ENCODE measurements at places on chromosomes 7 and 10.
A peak's percentile ranks its signal among the peaks of the same experiment; 100 is the strongest.

DNA sequence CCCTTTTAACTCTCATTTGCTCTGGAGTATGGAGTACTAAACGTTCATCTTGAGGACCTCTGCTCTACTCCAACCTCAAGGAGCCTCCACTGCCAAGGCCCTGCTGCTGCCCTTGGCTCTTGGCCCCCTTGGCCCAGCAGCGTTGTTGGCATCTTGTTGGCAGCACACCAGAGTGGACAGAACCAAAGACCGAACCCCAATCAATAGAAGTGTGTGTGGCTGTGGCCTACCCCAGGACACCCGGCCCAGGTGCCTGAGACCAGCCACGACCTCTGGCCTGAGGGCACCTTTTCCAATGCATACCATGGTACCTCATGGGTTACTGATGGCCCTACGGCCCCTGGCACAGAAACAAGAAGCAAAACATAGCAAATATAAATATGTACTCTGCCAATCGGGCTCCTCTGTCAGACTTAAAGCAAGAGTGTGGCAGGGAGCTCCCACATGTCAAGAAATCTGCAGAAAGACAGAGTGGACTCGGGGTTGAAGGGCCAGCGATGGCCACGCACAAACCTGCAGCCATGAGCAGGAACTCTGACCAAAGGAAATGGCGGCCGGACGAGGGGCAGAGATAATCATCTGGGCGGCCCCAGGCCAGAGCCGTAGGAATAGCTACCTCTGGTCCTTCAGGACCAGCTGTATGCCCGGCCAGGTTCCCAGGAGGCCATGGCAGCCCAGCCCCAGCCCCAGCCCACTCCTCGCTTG is 2.9 kb downstream of the NPC1L1 start:
- DNase-seq, result no peak

- DNase-seq, result no peak
These were observed 38.8 kb downstream of the CDHR3 start for GRCh38 chr7:106001886-106002285.

DNA sequence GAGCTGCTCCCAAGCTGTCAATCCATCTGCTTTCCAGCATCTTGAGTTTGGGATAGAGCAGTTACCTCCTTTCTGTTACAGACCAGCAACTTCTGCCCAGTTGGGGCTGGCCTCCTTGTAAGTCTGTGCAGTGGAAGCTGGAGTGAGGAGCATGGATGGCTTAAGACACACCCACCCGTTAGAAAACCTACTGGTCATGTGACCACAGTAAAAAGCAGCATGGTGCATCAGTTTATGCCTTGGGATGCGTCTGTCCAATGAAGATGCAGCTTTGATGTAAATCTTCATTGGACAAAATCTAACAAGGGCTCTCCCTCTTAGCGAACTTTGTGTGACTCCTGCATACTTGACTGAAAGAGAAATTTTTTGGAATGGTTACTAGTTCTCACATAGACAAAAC is 453.5 kb downstream of the TYW1 start:
- DNase-seq, result no peak

- no peak for DNase-seq
These were observed 16.7 kb upstream of the ABCC2 start for GRCh38 chr10:99765672-99766301.

- DNase-seq, result peak; percentile 5
These were observed 108.5 kb downstream of the HBP1 start for GRCh38 chr7:107277331-107277730.

GRCh38 chr10:111148440-111148839 is 71.6 kb downstream of the ADRA2A start:
- DNase-seq, result no peak

DNA sequence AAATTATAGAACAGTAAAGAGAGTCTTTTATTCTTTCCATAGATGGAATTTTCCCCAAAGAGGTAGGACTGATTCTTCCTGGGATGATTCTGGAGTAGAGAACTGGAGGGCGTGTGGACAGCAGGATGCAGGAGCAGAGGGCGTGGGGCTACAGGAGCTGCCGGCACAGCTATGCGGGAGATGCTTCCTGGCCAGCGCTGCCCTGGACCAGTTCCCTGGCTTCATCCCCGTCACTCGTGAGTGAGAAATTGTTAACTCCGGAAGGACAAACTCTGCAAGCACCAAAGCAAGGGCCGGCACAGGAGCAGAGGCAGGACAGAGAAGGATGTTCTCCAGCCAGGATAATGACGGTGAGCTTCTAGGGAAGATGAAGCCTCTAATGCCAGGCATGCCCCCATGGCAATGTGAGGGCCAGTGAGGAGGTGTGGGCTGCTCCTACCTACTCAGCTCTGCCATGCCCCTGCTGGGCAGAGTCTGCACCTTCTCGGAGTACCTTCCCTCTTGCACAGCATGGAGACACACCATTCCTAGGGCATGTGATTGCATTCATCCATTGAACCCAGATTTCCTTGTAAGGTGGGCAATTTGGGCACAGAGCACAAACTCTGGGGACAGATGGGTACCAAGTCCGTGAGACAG is 760.9 kb upstream of the IGFBP3 start:
- DNase-seq, result peak; percentile 19

DNA sequence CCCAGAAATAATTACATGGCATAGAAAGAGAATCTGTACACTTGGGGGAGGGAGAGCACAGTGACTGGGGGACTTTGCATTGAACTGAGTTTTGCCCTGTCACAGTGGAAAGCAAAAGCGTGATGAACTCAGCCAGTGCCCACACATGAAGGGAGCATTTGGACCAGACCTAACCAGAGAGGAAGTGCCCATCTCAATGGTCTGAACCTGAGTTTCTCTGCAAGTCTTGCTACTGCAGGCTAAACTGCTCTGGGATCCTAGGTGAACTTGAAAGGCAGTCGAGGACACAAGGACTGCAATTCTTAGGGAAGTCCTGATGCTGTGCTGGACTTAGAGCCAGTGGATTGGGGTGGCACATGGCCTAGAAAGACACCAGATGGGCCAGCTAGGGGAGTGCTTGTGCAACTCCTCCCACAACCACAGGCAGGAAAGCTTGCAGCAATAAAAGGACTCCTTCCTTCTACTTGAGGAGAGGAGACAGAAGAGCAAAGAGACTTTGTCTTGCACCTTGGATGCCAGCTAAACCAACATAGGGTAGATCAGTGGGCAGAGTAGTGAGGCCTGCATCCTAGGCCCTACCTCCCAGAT is 259.0 kb downstream of the GRM8 start:
- DNase-seq, result no peak

DNA sequence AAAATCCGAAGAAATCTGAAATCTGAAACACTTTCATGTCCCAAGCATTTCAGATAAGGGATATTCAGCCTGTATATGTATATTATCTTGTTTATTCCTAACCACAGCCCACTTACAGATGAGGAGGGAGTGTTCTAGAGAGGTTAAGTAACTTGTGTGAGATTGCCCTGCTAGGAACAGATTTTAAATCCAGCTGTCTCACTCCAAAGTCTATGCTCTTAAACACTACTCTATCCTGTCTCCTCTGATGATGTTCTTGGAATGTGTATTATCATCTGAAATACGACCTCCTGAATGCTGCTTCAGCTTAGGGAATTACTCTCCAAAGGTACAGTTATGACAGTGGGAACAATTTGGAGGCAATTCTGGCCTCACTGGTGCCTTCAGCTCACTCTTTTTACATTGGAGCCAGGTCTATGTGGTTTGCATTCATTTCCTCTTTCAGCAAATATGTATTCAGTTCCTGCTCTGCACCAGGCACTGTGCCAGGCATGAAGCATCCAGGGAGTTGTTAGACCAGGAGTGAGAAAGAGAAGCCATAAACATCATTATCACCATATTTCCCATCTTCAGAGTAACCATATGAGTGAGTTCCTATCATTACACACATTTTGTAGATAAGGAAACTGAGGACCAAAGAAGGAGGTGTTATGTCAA is 70.2 kb downstream of the NOC3L start:
- peak; percentile 85 for DNase-seq

GRCh38 chr10:80518807-80519360 is 18.8 kb upstream of the SH2D4B start:
- no peak for DNase-seq

DNA sequence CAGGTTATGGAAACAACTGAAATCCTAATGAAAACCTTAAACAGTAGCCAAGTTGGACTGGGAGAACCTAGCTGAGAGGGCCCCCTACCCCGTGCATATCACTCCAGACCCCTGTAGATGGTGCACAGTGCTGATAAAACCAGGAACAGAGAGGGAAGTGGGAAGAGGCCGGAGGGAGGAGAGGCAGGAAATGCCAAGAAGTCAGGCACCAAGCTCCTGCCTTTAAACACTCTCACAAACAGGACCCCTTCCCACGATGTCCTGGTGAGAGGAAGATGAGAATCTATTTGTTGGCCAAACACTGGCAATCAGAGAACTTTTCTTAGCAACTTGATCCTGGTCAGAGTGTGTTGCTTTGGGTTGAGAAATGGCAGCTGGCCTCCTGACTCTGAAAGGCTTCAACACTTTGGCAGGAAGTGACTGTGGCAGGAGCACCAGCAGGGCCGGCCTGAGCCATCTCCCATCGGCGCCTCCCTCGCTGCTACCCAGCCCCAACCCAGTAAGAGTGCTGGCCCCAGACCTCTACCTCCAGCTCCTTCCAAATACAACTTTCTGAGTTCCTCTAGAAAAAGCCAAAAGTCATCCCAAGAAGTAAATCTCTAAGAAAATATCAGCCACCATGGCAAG is 39.5 kb downstream of the GSDME start:
- DNase-seq, result no peak

DNA sequence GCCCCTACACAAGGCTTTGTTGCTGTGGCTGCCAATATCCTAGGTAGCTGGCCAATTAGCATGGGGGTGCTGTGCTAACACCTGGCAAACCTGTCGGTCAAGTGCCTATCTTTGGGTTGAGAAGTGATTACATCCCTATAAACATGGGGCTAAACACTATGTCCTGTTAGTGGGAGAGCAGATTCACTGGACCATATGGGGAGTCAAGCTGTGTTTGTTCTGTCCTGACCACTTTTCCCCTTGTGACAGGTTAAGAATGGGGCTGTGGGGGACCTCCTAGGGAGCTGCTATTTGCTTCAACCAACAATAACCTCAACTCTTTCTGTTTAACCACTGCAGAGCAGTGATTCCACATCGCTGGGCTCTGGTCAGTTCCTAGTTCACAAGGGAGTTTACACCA is 151.5 kb upstream of the AOAH start:
- DNase-seq, result no peak

DNA sequence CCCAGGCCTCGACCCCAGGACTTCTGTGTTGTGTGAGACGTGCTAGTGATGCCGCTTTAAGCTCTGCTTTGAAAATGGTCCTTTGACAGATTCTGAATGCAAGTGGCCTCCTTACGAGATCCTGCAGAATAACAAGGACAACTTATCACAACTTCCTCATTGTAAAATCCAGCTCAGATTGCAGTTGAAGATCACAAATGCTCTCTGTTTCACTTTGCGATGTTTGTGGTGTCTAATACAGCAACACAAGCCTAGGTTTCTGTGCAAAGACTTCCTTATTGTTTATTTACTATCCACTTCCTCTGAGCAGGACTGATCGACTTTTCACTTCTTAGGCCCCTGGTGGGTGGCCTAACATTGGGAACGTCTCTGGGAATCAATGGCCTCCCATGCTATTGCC is 31.7 kb upstream of the INSIG1 start:
- no peak for DNase-seq

DNA sequence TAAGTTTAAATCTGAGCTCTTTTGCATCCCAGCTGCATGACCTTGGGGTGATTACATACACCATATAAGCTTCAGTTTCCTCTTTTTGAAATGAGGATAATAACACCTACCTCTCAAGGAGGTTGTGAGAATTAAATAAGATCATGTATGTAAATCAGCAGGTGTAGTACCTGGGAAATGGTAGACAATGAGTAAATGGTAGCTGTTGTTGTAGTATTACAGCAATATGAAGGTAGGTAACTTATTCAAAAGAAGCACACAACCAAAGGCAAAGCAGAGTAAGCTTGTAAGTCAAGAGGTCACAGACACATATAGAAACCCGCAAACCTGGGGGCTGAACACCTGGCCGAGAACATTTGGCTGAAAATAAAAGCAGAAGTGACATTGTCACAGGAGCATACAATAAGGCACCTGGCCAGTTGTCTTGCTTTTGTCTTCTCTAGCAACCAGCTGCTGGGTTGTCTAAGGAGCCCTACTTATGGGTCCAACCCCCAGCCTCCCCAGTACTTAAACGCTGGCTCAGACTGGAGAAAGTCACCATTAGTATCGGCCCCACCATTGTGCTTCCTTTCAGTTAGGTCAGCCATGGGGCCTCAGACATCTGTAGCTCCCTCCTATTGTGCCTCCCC is 203.6 kb upstream of the MKLN1 start:
- no peak for DNase-seq
